Hematopoietic multipotent progenitor cell (in vitro differentiated cells): ENCODE measurements at places on chromosomes 13 and 19. TPM values are rescaled to one million over a fixed set of nuclear protein-coding genes. Genes with fewer than 3 reads are reported as not detected.
A peak's percentile ranks its signal among the peaks of the same experiment; 100 is the strongest.

DNA sequence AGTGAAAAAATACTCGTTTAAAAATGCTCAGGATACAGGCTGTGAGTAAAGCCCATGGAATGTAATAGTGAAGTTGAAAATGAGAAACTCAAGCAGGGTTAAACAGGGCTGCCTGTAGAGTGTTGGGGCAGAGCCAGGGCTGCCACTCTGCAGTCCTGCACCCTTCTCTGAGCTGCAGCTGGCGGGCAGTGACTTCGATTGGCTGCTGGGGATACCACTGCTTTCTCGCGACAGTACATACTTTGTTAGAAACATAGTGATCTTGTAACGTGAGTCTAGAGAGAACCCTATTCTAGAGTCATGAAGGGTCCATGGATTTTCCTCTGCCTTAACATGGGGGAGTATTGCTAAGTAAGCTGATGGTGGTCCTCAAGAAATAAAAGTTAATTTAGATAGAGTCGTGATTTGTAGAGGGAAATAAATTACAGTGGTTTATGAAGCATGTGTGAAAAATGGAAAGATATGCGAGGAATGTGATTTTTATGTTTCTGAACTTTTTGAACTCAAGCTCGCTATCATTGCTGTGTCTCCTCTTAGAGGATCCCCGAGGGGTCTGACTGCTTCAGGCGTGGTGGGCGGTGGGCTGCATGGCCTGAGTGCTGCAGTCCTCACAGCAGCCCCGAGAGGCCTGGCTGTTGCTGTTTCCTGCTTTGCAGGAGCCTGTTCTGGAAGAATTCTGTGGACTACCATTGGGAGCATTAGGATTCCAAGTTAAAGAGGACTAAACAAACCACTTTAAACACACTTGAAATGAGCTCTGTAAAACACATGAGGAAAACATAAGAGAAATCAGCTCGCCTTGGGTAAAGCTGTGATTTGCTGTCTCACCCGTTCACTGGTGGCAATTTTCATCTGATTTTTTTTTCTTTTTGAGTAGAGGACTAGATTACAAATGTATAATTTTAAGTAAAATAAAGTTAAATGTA is 95.7 kb downstream of the ARHGEF7 start:
- no peak for DNase-seq

- no peak for DNase-seq
These were observed 795 bp upstream of the ABCA7 start for GRCh38 chr19:1038978-1039645.

DNA sequence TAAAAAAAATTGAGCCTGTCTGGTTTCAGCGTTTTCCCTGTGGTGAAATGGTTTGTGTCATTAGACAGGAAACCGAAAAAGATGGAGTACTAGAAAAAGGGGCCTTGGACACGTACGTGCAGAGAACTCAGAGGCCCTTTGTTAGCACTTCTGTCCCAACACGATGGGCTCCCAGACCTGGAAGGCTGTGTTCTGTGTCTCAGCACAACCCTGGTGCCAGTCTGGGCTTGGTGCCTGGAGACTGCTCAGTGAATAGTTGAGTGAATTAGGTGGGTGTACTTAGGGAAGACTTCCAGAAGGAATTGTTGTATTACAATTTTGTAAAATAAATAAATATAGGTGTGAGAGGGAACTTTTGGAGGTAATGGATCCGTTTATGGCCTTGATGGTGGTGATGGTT is 8.7 kb downstream of the ZNF71 start:
- no peak for DNase-seq

DNA sequence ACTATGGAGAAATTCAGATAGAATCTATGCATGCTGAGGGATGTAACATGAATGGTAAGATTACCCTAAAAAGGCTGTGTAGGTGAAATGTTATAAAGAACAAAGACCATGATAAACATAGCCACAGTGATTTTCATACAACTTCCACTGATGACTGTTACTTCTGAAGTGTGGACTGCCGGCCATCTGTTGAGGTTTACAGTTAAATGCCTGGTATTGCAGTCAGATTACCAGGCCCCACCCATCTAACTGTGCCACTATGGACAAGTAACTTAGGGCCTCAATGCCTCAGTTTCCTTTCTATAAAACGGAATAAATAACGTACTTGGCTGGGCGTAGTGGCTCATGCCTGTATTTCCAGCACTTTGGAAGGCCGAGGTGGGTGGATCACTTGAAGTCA is 395.6 kb downstream of the KLF12 start:
- no peak for DNase-seq

- DNase-seq = no peak
These were observed 44.7 kb upstream of the GPI start for GRCh38 chr19:34320277-34320676.

GRCh38 chr13:110129076-110129475 is 177.9 kb downstream of the COL4A1 start:
- no peak for DNase-seq

- DNase-seq = no peak
These were observed 106.7 kb downstream of the IER2 start for GRCh38 chr19:13256918-13257317.

DNA sequence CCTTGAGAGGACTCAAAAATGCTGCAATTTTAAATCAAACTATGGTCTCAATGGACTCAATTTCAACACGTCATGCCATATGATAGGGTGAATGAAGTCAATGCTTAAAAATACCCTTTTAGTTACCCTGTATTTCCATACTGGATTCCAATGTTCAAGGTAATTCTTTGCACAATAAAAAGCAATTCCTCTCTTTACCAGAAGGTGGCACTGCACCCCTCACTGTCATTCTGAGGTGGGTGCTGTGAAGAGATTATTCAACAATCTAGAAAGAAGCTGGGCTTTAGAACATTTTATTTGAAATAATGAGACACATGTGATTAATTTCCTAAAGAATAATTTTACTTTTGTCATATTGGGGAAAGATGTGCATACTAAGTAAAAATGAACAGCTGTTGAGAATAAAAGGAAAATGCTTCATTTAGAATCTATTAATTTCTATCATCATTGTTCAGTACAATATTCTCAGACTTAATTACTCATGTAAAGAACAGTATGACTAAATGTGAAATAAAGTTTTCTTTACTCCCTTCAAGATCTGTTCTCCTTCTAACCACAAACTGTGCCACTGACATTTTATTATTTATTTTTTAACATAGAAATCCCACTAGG is 789.1 kb downstream of the GPC5 start:
- no peak for DNase-seq

Gene ANKLE1
- 7.3 TPM for total RNA-seq

Gene LTBP4
- 103 TPM for total RNA-seq

Gene UGGT2
- total RNA-seq = 6.5 TPM

- no peak for DNase-seq
These were observed 20.8 kb upstream of the ZNF181 start for GRCh38 chr19:34713262-34713637.

- no peak for DNase-seq
These were observed 5.8 kb upstream of the TLE2 start for GRCh38 chr19:3034656-3035541.

- DNase-seq = no peak
These were observed 25.9 kb downstream of the RASA3 start for GRCh38 chr13:114106526-114106925.

DNA sequence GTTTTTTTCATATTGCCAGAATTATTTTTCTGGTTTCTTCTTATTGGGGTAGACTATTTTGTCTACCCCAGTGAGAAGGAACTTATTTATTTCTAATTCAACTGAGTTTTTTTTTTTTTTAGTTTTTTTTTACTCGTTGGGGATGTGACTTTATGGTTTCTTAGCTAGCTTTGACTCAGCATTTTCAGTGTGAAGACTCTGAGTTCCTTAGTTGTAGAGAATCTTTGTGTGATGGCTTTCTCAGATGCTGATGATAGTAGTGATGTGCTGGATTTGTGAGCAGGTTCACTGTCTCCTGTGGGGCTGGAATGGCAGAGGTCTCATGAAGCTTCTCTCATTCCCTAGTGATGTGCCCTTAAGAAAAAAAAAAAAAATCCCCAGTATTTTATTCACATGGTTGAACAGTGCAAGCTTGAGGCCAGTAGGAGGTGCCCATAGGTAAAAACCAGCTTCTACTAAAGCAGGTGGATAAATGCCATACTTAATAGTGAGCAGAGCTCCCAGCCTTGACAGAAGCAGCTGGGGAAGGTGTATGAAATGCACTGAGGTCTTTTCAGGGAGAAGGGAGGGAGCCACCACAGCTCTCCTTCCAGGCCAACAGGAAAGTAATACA is 106.2 kb upstream of the KLF5 start:
- no peak for DNase-seq

- peak; percentile 92 for DNase-seq
These were observed at the start of gene ATG4D for GRCh38 chr19:10543420-10544241. TSS of gene ATG4D (plus strand) at chr19:10543904. CDS start at chr19:10544091, 187 bp downstream.

Gene FCER2
- total RNA-seq = 2.7 TPM

DNA sequence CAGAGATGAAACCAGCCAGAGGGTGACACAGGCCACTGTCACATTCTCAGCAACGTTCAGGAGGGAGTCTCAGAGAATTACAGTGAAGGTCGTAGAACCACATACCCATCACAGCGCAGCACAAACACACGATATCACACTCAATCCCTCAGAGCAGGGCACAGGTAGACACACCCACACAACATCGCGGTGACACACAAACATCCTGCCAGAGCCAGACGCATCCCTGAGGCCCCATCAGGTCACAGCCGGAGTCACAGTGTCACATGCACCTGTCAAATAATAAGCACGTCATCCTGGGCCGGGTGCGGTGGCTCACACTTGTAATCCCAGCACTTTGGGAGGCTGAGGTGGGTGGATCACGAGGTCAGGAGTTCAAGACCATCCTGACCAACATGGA is 17.5 kb downstream of the ELAVL3 start:
- no peak for DNase-seq

GRCh38 chr13:46565808-46566750 is 13.1 kb downstream of the LRCH1 start:
- no peak for DNase-seq

DNA sequence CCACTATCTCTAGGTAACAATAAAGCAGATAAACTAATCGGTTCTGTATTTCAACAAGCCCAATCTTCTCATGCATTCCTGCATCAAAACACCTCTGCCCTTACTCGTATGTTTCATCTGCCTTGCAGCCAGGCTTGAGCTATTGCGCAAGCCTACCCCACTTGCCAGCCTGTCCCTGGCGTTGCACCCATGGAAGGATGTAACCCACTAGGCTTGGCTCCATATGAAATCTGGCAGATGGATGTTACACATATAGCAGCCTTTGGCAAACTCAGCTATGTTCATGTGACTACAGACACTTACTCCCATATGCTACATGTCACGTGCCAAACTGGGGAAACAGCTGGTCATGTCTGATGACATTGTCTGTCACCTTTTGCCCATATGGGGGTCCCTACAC is 11.9 kb upstream of the ZNF549 start:
- DNase-seq = no peak

- no peak for DNase-seq
These were observed 212.2 kb upstream of the HTR2A start for GRCh38 chr13:47109028-47109427.

Gene IRGC
- not detected for total RNA-seq

Gene FGF21
- total RNA-seq = not detected

- no peak for DNase-seq
These were observed 5.2 kb upstream of the OR10H5 start for GRCh38 chr19:15782211-15782610.

Gene FREM2
- under 0.01 TPM for total RNA-seq

GRCh38 chr19:46728693-46729339 is 11.9 kb upstream of the PRKD2 start:
- DNase-seq = peak; percentile 83

DNA sequence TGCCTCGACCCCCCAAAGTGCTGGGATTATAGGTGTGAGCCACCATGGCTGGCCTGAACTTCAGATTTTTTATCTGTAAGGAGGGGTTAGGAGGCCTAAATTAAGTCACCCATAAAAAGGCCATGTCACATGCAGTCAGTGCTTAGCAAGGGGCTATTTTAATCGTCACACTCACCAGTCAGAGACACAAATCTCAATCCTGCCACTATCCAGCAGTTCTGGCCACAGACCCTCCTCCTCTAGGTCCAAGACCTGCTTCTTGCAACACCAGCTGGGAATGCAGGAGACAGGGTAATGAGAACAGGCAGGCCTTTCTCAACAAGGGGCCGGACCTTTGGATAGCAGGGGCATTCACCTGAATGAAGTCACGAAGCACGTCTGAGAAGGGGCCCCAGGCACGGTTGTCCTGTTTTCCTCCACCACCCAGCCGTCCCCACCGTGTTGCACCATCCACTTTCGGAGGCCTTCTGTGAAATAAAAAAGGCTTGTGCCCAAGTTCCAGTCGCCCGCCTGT is 1.4 kb downstream of the FBXO27 start:
- DNase-seq = no peak

GRCh38 chr13:50682002-50682401 is 161.5 kb downstream of the DLEU7 start:
- DNase-seq = no peak

DNA sequence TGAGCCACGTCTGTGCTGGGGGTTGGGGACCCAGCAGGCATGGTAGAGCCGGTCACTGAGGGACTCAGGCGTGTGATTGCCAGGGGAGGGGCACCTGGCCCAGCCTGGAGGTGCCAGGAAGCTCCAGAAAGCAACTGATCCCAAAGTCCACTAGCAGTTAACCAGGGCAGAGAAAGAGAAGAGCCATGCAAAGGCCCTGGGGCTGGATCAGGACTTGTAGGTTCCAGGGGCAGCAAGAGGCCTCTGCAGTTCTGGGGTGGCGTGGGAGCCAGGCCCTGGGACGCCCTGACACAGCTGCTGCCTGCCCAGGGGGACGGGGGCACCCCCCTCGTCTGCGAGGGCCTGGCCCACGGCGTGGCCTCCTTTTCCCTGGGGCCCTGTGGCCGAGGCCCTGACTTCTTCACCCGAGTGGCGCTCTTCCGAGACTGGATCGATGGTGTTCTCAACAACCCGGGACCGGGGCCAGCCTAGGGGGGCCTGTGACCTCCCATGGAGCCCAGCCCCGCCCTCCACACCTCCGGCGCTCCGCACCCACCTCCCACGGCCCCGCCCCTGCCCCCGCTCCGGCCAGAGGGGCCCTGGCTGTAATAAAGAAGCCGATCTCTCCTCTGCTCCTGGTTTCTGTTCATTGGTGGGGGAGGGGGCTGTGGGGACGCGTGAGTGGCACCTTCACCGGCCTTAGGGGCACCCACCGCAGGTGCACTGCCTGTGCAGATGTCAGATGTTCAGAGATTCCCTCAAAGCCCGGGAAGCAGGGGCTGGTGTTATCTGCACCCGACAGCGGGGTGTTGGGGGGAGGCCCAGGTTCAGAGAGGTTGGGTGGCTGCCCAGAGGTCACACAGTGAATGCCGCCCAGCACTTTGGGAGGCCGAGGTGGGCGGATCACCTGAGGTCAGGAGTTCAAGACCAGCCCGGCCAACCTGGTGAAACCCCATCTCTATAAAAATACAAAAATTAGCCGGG is 4.1 kb downstream of the AZU1 start:
- no peak for DNase-seq

Gene ZFP82
- 3.0 TPM for total RNA-seq

- no peak for DNase-seq
These were observed 650.8 kb upstream of the KLF12 start for GRCh38 chr13:74784959-74785358.

GRCh38 chr19:7554990-7555864 is 19.7 kb downstream of the PNPLA6 start:
- no peak for DNase-seq
